GM12864 (cell line): ENCODE measurements at places on chromosomes 1 and 21.

DNA sequence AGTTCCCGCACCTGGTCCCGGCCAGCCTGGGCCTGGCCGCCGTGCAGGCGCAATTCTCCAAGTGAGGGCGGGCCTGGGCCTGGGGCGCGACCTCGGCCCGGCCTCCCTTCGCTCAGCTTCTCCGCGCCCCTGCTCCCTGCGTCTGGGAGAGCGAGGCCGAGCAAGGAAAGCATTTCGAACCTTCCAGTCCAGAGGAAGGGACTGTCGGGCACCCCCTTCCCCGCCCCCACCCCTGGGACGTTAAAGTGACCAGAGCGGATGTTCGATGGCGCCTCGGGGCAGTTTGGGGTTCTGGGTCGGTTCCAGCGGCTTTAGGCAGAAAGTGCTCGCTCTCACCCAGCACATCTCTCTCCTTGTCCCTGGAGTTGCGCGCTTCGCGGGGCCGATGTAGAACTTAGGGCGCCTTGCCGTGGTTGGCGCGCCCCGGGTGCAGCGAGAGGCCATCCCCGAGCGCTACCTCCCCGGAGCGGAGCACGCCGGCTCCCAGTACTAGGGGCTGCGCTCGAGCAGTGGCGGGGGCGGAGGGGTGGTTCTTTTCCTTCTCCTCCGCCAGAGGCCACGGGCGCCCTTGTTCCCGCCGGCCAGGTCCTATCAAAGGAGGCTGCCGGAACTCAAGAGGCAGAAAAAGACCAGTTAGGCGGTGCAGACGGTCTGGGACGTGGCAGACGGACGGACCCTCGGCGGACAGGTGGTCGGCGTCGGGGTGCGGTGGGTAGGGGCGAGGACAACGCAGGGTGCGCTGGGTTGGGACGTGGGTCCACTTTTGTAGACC is 1.2 kb downstream of the OLIG1 start:
- no peak for DNase-seq

GRCh38 chr1:58447042-58447441 is 99.5 kb downstream of the OMA1 start:
- DNase-seq, result no peak

DNA sequence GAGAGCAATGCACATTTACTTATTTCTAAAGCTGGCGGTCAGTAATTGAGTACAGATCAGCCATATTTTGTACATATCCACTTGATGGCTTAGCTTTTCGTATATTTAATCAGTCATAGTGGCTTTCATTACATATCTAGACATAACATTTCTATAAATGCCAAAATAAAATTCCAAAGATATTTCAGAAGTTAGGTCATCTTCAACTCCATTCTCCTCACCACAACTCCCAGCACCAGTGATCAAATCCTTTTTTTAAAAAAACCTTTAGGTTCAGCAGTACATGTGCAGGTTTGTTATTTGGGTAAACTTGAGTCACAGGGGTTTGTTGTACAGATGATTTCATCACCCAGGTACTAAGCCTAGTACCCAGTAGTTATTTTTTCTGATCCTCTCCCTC is 53.9 kb upstream of the GNG4 start:
- no peak for DNase-seq

DNA sequence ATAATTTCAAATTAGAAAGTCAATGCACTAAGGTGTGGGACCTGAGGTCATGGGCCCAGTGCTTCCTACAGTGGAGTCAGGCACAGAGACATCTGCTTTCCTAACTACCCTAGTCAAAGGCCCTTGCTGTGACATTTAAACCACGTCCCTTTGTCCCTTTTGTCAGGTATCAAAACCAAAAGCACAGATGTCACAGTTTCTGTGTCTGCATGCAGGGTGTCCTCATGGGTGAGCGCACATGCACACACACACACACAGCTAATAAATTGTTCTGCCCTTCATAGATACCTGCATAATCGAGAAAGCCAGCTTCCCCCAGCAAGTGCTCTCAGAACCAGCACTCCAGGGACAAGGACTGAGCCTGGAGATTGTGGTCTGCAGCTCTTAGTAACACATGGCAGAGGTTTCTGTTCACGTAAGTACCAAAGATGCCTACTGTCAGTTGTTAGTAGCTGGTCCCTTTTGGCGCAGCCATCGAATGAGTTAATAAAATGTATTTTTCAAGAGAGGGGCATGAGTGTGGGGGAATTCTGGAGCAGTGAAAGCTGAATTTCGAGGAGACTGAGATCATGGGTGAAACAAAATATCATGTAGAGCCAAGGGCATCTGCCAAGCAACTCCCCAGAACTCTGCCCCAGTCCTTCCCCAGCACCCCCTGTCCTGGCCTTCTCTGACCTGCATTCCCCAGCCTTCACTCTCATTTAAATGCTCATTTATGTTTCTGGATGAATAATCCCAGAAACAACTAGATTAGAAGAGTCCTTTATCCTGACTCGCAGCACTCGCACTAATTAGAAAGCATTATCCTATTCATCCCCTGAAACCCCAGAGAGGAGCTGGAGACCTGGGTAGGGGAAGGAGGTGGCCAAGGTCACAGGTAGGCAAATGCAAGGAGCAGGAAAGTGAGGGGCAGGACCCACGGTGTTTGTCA is 25.5 kb downstream of the TNR start:
- DNase-seq, result no peak

DNA sequence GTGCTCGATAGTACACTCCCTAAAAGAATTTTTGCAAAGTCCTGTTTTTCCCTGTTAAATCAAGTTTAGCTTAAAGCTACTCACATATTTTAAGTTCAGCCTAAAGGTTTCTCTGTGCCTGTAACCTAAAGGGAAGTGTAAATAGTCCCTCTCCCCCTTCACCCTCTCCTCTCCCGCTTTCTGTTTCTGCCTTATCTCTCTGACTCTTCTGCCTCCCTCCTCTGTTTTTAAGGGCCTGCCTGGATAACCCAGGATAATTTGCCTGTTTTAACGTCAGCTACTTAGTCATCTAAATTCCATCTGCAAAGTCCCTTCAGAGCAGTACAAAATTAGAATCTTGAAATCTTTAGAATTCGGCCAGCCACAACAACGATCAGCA is 92.6 kb downstream of the NID1 start:
- no peak for DNase-seq

GRCh38 chr1:156483397-156483796 is 17.2 kb downstream of the MEF2D start:
- no peak for DNase-seq

- no peak for DNase-seq
Observed at GRCh38 chr1:184771190-184771691, 16.6 kb upstream of the EDEM3 start.
